Thoracic aorta (tissue), 2 donors: ENCODE measurements at places on chromosomes 1 and 21. TPM values are rescaled to one million over a fixed set of nuclear protein-coding genes. Genes with fewer than 3 reads are reported as not detected.
A peak's percentile ranks its signal among the peaks of the same experiment; 100 is the strongest.

DNA sequence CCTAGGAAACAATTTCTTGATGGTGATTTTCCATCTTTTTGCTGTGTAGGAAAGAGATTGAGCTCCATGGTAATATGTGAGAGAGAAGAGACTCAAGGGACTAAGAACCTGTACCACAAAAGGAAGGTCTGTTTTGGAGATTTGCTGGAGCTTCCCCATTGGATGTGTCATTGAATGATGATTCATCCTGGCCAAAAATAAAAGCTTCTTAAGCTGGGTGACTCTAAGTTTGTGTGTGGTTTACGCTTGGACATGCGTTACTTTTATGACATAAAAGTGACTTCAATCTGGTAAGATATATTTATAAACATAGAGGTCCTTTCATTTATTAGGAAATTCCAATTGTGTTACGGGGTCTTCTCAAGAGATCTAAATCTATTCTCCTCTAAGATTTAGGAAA, 17.4 kb upstream of the IL19 start:
- DNase-seq = no peak

The GNG4 gene
- total RNA-seq = not detected

The SPOCD1 gene
- 10.6 TPM for total RNA-seq

The ORC1 gene
- 0.95 TPM for total RNA-seq

GRCh38 chr1:92441697-92442342, 44.9 kb downstream of the GFI1 start:
- no peak for DNase-seq

DNA sequence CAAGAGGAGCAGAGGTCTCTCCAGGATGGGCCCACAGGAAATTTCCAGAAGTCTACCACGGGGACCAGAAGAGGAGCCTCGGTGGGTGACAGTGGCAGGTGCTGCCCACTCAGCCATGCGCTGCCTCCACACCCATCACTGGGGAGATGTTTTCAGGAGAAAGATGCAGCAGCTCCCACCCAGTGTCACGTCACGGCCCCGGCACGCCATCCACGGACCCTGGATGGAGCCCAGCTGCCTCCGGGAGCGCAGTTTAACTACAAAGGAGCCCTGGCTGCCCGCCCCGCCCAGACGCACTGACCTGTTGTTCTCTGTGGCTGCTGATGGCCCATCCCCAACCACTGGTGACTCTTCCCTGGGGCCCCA, 6.8 kb downstream of the TSPEAR start:
- no peak for DNase-seq

DNA sequence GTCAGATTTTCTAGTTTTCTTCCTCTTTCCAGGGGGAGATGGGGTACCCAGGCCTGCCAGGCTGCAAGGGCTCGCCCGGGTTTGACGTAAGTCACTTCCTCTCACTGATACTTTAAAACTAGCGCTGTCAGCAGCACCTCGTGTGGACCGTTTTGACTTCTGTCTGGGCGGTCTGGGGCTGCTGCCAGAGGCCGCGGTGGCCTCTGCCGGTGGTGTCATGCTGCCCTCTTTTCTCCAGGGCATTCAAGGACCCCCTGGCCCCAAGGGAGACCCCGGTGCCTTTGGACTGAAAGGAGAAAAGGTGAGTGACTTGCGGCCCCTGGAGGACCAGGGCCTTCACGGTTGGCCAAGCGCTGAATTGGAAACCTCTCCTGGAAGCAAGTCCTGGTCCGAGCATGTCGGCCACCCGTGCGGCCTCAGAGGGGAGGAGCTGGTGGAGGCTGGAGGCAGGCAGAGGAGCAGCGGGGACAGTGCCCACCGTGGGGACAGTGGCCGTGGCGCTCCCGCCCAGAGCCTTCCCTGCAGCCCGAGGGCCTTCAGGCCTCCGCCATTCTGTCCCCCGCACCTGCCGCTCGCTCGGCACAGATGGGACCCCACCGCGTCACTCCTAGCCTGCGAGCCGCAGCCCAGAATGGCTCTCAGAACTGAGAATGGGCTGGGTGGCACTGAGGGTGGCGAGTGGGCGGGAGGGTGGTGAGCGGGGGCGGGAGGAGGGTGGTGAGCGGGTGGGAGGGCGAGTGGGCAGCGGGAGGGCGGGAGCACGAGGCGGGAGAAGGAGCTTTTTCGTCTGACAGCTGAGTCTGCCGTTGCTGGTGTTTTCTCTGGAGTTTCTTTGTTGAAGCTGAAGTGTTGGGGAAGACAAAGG, 9.4 kb downstream of the COL6A1 start:
- DNase-seq = peak; percentile 1

DNA sequence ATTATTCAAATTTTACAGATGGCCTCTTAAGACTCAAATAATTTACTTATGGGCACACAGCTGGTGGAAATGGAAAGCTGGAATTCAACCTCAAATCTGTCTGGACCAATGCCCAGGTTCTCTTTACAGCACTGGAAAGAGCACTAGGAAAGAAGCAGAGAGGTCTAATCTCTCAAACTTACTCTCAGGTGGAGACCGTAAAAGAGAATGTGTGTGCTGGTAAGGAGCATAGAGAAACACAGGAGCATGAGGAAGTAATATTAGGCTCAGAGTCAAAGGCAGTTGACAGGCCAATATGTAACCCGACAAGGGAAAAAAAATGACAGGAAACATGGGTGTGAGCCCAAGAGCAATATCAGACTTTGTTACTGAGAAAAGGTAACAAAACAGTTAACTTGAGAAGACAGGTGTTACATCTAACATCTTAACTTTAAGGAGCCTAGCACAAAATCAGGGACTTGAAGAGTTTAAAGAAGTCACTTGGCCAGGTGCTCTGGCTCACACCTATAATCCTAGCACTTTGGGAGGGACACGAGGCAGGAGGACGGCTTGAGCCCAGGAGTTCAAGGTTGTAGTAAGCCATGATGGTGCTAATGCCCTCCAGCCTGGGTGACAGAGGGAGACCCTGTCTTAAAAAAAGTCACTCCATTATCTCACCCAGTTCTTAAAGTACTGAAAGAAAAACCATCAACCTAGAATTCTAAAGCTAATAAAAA, 20.7 kb downstream of the PPP1R15B start:
- no peak for DNase-seq

GRCh38 chr1:114524944-114525343, 13.9 kb upstream of the TRIM33 start:
- no peak for DNase-seq

The WNT9A gene
- 1.2 TPM for total RNA-seq

The SLC35D1 gene
- 22.0 TPM for total RNA-seq

DNA sequence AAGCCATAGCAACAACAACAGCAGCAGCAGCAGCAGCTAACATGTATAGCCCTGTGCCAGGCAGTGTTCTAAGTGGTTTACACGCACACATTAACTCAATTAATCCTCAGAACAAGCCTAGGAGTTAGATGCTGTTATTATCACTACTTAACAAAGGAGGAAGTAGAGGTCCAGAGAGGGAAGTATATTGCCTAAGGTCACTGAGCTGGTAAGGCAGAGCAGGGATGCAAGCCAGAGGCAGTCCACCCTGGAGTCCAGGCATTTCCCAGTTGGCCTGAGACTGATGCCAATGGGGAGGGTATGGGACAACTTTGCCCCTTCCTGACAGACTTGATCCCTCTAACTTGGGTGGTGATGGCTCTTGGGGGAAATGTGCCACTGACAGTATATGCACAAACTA, 6.8 kb downstream of the CDC14A start:
- no peak for DNase-seq

DNA sequence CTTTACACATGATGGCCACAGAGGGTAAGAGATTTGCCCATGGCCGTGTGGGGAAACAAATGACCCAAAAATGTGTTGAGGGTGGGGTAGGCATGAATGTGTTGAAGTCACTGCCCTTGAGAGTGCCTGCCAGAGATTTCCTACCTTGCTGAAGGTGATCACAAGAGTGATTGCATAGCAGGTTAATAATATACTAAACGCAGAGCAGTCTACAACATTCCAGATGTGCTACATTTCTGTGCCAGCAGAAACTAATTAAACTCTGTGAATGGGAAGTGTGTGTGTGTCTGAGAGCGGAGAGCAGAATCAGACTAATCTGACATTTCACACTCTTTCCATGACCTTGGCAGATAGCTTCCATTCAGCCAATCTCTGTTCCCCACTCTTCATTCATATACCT, 93.3 kb upstream of the CD53 start:
- no peak for DNase-seq

The PSMG1 gene
- 17.6 TPM for total RNA-seq

DNA sequence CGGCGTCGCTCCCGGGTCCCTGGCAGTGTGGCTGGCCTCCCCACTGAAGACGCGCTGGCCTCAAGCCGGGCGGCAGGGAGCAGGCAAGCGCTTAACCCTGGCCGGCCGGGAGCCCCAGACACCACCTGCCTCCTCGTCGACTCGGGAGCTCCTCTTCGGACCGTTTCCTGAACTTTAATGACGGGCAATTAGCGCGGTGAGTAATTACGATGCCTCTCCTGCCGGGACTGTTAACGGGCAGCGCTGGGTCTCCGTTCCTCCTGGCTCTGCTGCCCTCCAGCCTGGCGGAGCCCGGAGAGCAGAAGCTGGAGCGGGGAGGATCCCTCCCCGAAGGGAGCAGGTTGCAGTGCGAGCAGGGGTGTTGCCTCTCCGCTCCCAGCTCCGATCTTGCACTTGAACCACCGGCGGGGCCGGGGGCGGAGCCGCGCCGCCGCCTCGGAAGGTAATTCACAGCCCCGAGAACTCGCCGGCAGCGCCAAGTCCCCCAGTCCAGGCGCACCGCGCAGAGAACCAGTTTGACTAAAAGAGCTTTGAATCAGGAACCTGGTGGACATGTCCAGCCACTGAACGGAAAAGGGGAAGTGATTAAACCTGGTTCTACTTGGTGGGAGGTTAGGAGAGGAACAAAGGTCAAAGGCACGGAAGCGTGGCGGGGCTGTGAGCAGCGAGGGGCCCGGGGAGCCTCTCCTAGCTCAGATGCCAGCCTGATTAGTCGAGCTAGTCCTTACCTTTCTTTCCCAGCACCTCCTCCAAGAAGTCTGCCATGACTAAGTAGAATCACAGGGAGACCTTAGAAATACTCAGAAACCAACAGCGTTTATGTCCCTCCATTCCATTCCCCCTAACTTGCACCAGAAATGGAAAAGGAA, 18.3 kb upstream of the PLEKHA6 start:
- DNase-seq = no peak

GRCh38 chr1:7554385-7555235, 216.5 kb upstream of the VAMP3 start:
- no peak for DNase-seq

DNA sequence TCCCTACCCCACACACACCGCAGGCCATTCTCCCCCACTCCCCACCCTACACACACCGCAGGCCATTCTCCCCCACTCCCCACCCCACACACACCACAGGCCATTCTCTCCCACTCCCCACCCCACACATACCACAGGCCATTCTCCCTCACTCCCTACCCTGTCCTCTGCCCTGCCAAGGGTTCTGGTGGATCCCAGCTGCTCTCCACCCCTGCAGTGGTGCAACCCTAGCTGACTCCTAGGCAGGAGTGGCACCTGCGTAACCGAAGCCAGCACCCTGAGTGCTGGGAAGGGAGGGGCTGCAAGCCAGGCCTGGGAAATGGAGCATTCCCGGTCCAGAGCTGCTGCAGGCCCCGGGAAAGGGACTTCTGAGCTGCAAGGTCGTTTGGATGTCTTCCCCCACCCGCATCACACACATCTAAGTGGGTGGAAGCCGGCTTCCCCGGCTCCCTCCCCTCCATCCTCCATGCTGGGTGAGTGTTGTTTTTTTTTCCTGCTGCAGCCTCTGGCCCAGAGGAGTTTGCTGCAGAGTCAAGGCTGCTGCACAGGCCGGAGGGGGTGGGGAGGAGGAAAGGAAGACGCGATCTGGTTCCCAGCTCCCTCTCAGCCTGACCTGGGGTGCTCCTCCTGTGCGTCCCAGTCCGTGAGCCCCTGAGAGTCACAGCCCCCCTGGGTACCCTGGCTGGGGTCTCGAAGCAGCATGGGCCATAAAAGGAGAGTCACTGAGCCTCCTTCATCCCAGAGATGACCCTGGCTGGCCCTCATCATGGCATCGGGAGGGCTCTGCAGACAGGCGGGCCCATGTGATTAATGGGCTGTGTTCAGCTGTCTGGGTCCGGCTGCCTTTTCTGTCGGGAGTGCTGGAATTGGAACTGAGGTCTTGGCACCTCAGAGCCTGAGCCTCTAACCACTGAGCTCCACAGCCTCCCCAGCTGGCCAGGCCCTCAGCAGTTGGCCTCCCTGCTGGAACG, 16.1 kb downstream of the H6PD start:
- no peak for DNase-seq

- no peak for DNase-seq
Observed at GRCh38 chr1:221045842-221046831, 166.9 kb downstream of the HLX start.

DNA sequence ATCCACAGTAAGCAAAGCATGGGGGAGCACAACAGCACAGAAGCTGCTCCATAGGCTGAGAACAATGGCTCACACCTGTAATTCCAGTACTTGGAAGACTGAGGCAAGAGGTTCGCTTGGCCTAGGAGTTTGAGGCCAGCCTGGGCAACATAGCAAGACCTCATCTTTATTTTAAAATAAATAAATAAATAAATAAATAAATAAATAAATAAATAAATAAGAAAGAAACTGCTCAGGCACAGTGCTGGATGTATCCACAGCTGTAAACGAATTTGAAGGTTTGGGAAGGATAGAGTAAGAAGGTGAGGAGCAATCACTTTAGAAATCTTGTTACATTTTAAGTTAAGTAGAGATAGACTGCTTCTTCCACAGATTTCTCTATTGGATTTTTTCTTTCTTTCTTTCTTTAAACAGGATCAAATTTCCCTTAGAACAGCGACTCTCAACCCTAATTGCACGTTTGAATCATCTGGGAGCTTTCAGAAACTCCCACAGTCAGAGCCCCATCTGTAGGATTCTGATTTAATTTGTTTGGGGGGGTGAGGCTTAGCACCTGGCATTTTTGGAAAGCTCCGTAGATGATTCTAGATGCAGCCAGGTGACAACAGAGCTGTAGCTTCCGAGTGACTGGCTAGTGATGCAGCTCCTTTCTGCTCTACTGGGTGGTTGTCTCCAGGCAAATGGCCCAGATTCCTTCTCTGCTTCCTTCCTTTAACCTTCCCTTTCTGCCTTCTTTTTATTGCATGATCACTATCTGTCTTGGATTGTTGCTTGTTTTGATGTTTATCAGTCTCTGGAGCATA, 53.5 kb downstream of the S1PR1 start:
- DNase-seq = no peak

DNA sequence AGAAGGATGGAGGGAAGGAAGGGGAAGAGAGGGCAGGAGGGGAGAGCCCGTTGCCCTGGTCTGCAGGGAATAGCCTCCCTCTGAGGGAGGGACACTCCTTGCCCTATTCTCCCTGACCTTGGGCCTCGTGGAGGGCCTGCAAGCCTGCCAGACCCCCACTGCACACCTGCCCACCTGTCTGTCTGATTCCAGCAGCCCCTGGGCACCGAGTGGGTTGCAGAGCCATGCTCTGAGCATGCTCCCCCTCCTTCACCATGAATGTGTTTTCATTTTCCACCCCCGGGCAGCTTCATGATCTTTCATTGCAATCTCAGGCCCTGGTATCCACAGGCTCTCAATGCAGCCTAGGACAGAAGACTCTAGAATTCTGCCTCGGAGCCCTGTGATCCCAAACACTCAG, 5.1 kb upstream of the NPHP4 start:
- DNase-seq = no peak

- no peak for DNase-seq
Observed at GRCh38 chr1:50971748-50972305, 1.8 kb downstream of the CDKN2C start.
